ENCODE measurements at places on chromosomes 2 and 18.

GRCh38 chr2:22824618-22825017 is 560.4 kb upstream of the KLHL29 start:
- H3K4me1 ChIP-seq, result no peaks in the 10 kb centered on the region
- H3K4me3 ChIP-seq, result no peak overlapping the region
- H3K36me3 ChIP-seq, result no peaks in the 10 kb centered on the region

DNA sequence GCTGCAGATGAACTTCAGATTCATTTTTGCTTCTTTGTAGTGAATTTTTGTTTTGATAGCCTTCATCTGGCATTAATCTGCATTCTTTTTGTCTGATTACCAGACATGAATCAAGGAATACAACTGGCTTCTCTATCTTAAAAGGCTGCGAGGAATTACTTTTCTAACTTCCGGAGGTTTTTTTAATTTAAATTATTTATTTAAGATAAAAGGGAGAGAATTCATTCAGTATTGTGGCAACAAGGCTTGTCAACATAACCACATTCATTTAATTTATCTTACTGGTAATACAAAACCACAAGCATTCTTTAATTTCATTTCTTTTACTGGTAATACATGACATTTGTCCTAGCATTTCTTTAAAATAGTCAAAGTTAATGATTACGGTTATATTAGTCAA is 36.0 kb downstream of the CSRNP3 start:
- peaks cover 18% of the 10 kb centered on the region for H3K4me1 ChIP-seq
- peak overlapping the region; percentile 69 for H3K27ac ChIP-seq
- DNase-seq, result no peak

DNA sequence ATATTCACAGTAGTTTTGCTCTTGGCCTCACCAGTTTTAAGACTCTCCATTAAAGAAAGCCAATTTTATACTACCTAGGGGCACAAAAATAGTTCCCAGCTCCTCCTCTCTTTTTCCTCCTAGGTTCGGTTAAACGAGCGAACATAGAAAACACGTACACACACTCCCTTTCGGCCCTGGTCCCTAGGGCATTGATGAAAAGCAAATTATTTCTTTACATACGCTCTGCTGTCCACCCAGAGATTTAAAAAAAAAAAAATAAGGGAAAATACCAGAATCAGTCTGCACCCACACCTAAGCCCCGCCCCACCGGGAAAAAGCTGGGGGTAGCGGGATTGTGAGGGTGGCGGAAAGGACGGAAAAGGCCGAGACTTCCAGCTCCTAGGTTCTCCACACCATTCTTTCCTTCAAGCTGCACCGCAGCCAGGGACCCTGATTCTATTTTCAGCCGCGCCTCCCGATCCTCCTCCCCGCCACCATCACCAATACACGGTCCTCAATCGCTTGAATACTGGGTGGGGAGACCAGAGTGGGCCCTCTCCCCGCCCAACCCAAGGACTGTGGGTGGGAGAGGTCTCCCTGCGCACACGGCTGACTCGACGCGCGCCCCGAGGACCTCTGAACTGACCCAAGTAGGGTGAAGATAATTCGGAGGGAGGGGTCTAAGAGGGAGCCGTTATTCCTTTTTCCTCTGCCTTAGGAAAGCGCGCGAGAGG is 769 bp downstream of the ATF2 start:
- H3K27ac ChIP-seq, result peak overlapping the region; percentile 100
- no peaks in the 10 kb centered on the region for H3K27me3 ChIP-seq
- H3K4me3 ChIP-seq, result peak overlapping the region; percentile 100
- peaks cover 29% of the 10 kb centered on the region for H3K4me1 ChIP-seq
- no peaks in the 10 kb centered on the region for H3K36me3 ChIP-seq

- H3K4me1 ChIP-seq, result peaks cover 35% of the 10 kb centered on the region
- H3K36me3 ChIP-seq, result no peaks in the 10 kb centered on the region
- no peak for DNase-seq
- H3K4me3 ChIP-seq, result no peak overlapping the region
These were observed 47.1 kb upstream of the CREB1 start for GRCh38 chr2:207482630-207483029.

Measured in mesothelial cell of epicardium (in vitro differentiated cells).